ENCODE measurements at places on chromosomes 6 and 20.

GRCh38 chr6:52360028-52360427, 1.9 kb upstream of the PAQR8 start:
- no peak for DNase-seq

DNA sequence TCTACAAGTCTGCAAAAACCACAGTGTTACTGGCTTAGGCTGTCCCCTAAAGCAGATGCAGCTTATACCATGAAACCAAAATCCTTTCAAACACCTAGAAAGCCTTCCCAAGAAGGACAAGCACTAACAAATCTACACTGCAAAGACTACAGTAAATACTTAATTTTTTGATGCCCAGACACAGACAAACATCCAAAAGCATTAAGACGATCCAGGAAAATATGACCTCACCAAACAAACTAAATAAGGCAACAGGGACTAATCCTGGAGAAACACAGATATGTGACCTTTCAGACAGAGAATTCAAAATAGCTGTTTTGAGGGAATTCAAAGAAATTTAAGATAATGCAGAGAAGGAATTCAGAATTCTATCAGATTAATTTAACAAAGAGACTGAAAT, 423.5 kb downstream of the COL12A1 start:
- no peak for DNase-seq

- DNase-seq, result peak; percentile 98
Measured at GRCh38 chr6:27838058-27838944, 73.9 kb downstream of the OR2B2 start.

DNA sequence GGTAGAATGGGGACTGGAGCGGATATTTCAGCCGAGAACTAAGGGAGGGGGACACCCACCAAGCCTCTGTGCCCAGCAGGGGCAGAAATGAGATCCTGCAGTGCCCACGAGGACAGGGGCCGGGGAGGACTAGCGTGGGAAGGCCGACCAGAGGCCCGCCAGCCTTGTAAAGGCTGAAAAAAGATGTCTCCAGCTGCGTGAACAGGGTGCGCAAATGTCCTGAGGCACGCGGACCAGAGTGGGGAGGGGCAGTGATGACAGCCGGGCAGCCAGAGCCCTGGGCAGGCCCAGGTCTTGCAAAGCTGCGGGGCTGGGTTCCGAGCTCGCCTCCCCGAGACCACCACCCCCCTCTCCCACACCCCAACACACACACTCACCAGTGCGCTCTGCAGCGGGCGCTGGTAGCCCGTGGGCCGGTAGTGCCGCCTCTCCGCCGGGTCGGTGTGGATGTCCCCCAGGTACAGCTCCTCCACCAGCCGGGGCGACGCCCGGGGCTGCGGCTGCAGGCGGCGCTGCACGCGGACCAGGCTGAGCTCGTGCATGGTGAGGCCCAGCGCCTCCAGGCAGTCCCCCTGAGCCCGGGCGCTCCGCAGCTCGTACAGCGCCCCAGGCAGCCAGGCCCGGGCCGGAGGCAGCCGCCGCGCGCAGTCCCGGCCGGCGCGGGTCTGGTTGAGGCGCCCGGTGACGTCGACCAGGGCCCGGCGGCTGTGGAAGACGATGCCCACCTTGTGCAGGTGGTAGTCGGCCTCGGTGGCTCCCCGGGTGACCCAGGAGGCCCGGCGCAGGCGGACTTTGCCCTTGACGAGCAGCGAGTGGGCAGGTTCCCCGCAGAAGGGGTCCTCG, 48.2 kb downstream of the APCDD1L start:
- no peak for DNase-seq

GRCh38 chr6:168919470-168920179, 334.0 kb downstream of the THBS2 start:
- DNase-seq, result no peak

DNA sequence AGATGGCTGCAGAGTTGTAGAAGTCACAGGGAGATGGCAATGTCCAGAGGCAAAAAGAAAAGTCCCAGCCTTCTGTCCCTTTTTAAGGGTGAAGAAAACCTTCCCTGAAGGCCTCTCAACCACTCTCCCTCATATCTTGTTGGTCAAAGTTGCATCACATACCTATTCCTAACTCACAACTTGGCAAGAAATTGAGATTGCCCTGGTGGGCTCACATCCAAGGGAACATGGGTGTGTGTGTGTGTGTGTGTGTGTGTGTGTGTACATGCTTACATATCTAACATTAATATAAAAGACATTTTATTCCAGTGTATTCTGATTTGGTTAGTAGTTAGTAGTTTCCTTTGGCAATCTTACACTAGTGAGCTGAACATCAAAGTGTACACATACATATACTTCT, 144.3 kb upstream of the SALL4 start:
- no peak for DNase-seq

DNA sequence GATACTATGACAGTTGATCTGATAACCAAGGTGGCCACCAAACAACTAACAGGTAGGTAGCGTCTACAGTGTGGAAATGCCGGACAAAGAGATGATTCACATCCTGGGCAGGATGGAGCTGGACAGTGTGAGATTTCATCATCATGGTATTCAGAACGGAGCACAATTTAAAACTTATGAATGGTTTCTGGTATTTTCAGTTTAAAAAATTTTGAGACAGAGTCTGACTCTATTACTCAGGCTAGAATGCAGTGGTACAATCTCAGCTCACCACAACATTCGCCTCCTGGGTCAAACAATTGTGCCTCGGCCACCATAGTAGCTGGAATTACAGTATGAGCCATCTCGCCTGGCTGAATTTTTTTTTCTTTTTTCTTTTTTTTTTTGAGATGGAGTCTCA, 43.8 kb downstream of the CEP57L1 start:
- DNase-seq, result peak; percentile 68

DNA sequence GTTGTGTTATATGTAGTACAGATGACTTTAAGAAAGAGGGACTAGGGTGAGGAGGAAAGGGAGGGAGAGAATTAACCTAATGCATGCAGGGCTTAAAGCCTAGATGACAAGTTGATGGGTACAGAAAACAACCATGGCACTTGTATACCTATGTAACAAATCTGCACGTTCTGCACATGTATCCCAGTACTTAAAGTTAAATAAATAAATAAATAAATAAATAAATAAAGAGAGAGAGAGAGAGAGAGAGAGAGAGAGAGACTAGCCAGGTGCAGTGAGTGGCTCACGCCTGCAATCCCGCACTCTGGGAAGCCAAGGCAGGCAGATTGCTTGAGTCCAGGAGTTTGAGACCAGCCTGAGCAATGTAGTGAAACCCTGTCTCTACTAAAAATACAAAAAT, 11.5 kb upstream of the CARMIL1 start:
- no peak for DNase-seq

- DNase-seq, result no peak
Measured at GRCh38 chr20:22698259-22698842, 114.0 kb upstream of the FOXA2 start.

DNA sequence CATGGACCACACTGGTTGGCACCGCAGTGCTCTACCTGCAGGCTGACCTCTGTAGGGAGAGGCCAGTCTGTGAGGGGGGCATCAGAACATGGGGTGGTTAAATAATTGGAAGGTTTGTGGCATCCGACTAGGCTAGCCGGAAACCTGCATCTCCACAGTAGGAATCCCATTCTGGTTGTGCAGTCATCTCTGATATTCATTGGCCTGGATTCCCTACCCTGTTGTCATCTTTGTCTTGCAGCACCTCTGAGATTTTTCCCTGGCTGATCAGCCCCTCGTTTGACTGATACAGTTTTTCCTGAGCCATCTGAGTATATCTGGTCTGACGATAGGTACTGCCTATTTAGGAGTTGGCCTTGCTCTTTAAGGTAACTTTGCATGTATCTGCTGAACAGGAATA, 259.4 kb downstream of the TMEM242 start:
- no peak for DNase-seq

DNA sequence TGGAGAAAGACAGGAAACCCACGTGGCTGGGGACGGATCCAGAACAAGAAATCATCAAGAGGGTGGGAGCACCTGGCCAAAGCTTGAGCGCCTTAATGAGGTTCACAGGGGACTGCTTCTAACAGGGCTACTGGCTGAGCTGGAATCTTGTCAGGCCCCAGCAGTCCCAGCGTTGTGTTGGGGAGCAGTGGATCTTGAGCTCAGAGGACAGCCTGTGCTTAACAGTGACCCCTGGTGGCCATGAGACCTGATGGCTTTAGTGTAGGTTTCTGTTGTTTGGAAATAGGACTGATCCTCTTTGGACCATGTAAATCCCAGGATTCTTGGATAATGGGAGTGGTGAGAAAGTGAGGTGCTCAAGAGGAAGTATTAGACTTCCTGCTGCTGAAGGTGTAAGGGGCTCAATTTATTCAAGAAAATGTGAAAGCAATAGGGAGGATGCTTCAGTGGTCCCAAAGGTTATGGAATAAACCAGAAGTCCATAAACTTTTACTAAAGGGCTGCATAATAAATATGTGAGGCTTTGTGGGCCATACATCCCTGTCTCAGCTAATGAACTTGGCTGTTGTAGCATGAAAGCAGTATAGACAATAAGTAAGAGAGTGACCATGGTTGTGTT, 216.2 kb downstream of the NFATC2 start:
- peak; percentile 69 for DNase-seq

- DNase-seq, result no peak
Measured at GRCh38 chr20:10864076-10864672, 190.4 kb upstream of the JAG1 start.

DNA sequence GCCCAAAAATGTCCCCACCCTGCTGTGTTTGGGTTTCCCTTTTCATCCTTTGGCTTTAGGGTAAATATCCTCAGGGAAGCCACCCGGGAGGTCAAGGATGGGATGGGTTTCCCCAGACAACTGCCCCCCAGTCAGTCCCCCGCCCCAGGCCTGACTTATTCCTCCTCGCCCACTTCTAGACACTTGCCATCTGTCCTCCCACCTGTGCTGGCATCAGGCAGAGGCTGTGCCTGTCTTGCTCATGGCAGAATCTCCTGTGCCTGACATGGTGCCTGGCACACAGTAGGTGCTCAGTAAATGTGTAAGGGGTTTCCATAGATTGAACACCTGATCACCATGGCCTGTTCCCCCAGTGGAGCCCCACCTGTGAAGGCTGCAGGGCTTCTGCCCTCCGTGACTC, 141.8 kb downstream of the PHACTR3 start:
- no peak for DNase-seq

GRCh38 chr6:89385156-89385667, 26.9 kb downstream of the RRAGD start:
- peak; percentile 4 for DNase-seq

DNA sequence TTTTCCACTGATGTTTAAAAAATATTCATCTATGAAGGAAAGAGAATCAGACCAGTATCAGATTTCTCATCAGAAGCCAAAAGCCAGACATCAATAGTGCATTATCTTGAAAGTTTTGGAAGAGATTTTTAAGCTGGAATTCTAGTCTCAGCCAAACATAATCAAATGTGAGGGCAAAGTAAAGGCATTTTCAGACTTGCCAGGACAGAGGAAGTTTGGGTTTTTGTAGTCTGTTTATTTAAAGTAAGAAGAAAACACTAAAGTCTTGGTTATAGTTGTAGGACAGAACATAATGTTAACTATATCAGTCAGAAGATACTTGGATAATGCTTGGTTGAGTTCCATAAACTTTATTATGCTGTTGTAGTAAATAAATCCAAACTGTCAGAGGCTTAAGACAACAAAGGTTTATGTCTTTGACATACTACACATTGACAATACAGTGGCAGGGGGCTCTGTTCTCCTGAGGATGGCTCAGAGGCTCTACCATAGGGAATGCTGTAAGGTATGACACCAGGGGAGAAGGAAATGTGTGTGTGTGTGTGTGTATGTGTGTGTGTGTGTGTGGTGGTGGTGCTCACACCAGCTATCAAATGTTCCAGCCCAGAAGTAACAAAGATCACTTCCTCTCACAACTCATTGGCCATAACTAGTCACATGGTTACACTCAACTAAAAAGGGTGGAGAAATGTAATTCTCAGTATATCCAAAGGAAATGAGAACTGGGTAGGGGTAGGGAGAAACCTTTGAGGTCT, 26.7 kb upstream of the YWHAB start:
- no peak for DNase-seq

DNA sequence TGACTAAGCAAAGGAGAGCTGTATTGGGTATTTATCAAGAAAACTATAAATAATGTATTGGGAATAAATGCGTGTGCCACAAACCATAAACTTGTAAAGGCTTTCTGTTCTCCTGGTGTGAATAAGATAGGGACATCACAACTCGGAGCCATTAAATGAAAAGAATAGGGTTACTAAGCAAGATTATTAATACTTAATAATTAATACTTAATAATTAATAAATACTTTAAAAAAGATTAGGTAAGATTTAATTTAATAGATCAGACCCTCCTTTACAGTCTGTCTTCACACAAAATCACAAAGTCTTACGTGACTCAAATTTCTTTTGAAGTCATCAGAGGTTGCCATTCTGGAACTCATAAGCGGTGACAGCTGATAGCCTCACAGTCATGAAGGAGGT, 648.9 kb downstream of the PRKN start:
- no peak for DNase-seq

DNA sequence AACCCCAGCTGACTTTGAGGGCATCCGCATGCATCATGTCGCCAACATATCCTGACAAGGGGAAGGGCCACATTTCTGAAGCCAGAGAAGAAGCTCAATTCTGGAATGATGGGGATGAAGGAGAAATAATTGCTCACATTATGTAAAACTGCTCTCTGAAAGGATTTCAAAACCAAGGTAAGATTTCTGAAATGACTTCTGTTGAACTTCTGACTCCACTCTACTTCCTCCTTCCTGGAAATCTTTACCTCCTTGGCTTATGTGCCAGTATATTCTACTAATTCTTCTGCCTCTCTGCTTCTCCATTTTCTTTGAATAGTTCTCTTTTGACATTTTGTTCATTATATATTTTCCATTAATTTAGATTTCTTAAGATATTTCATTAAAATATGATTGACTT, 31.9 kb downstream of the HLA-DPB1 start:
- no peak for DNase-seq

DNA sequence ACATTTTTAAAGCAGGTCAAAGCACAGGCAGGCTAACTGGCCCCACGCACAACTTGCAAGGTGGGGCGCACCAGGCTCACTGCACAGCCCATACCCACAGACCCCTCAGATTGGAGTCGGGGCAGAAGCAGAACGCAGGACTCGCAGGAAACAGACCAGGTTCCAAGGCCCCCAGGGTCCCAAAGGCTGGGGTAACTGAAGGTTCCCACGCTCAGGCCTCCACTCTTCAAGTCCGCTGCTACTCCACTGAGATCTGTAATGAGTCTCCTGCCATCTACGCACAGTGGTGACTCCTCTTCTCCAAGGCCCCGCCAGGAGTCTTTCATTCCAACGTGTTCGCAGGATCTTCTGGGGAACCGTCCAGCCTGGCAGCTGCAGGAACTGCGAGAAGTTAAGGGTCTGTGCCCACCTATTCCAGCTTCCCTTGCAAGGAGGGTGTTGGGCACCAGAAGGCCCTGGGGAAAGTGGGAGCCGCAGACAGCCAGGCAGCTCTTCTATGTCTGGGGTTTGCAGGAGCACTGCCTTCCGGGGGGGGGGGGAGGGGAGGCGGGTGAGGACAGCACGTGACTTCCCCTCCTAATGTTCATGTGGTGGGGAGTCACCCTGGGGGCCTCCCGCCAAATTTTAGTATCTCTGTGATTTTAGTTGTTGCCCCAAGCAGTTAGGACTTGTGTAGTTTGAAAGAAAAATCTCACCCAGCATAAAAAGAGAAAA, 2.0 kb upstream of the TAF4 start:
- no peak for DNase-seq

- DNase-seq, result no peak
Measured at GRCh38 chr6:163182696-163183095, 231.8 kb upstream of the QKI start.

- DNase-seq, result no peak
Measured at GRCh38 chr6:24415753-24416152, 13.0 kb downstream of the MRS2 start.

- DNase-seq, result no peak
Measured at GRCh38 chr6:67633058-67633457, 1002.0 kb upstream of the ADGRB3 start.

GRCh38 chr6:155782739-155783459, 327.3 kb upstream of the NOX3 start:
- DNase-seq, result no peak

Measured in EL (cell line).